ENCODE measurements at places on chromosomes 1 and 21. TPM values are rescaled to one million over a fixed set of nuclear protein-coding genes. Genes with fewer than 3 reads are reported as not detected.

HJV gene
- not detected for total RNA-seq

LRRIQ3 gene
- not detected for total RNA-seq

NMNAT1 gene
- total RNA-seq, result 7.4 TPM

SH2D1B gene
- total RNA-seq, result not detected

SYDE2 gene
- 13.9 TPM for total RNA-seq

CD101 gene
- total RNA-seq, result not detected

DMBX1 gene
- total RNA-seq, result not detected

MYOCOS gene
- total RNA-seq, result under 0.01 TPM

HSD11B1 gene
- total RNA-seq, result 11.6 TPM

SLC30A10 gene
- total RNA-seq, result not detected

CD160 gene
- not detected for total RNA-seq

TNFRSF9 gene
- 3.1 TPM for total RNA-seq

HSPB7 gene
- 3.7 TPM for total RNA-seq

ILDR2 gene
- 0.14 TPM for total RNA-seq

ACOT11 gene
- total RNA-seq, result 1.5 TPM

CTSK gene
- total RNA-seq, result 90.2 TPM

WLS gene
- 107 TPM for total RNA-seq

AMY2A gene
- total RNA-seq, result not detected

STUM gene
- not detected for total RNA-seq

GABRD gene
- not detected for total RNA-seq

LEPR gene
- total RNA-seq, result 54.3 TPM

HYI gene
- 202 TPM for total RNA-seq

NFASC gene
- under 0.01 TPM for total RNA-seq

TLCD4 gene
- 0.29 TPM for total RNA-seq

TCHHL1 gene
- not detected for total RNA-seq

TNFRSF4 gene
- not detected for total RNA-seq

AKR7A2 gene
- 69.4 TPM for total RNA-seq

MAP3K7CL gene
- total RNA-seq, result 26.6 TPM

FCRL1 gene
- total RNA-seq, result not detected

C21orf91 gene
- total RNA-seq, result 4.2 TPM

PIGR gene
- not detected for total RNA-seq

TNFAIP8L2 gene
- not detected for total RNA-seq

INSRR gene
- total RNA-seq, result not detected

SPRR1B gene
- not detected for total RNA-seq

COL9A2 gene
- total RNA-seq, result 0.14 TPM

PKP1 gene
- total RNA-seq, result under 0.01 TPM

POU2F1 gene
- 9.2 TPM for total RNA-seq

TMPRSS2 gene
- total RNA-seq, result under 0.01 TPM

CYP4A11 gene
- not detected for total RNA-seq

EPHX1 gene
- 29.5 TPM for total RNA-seq

MYBPHL gene
- not detected for total RNA-seq

NFYC gene
- 22.1 TPM for total RNA-seq

CFAP74 gene
- not detected for total RNA-seq

LRRC3 gene
- total RNA-seq, result 0.29 TPM

KLHDC9 gene
- 0.66 TPM for total RNA-seq

RIPPLY3 gene
- total RNA-seq, result not detected

RIPK4 gene
- not detected for total RNA-seq

PADI4 gene
- total RNA-seq, result not detected

HTR1D gene
- 4.0 TPM for total RNA-seq

SYCP1 gene
- total RNA-seq, result not detected

CBR3 gene
- total RNA-seq, result 11.6 TPM

TSNAX gene
- 28.2 TPM for total RNA-seq

PCSK9 gene
- total RNA-seq, result 0.14 TPM

ADAMTS1 gene
- total RNA-seq, result 49.5 TPM

WNT9A gene
- 0.66 TPM for total RNA-seq

PLD5 gene
- total RNA-seq, result not detected

BGLAP gene
- 0.57 TPM for total RNA-seq

CD5L gene
- total RNA-seq, result not detected
